Thymus (tissue), 14 donors: ENCODE measurements at places on chromosomes 3 and 15. TPM values are rescaled to one million over a fixed set of nuclear protein-coding genes. Genes with fewer than 3 reads are reported as not detected.
A peak's percentile ranks its signal among the peaks of the same experiment; 100 is the strongest.

LRRK1 gene
- 3.4 TPM for total RNA-seq

WDR93 gene
- total RNA-seq = 0.09 TPM

GRCh38 chr3:194009019-194009418 is 126.9 kb upstream of the HES1 start:
- peaks cover under 1% of the 10 kb centered on the region for H3K4me1 ChIP-seq
- H3K4me3 ChIP-seq = no peak overlapping the region
- H3K27ac ChIP-seq = no peak overlapping the region
- no peaks in the 10 kb centered on the region for H3K36me3 ChIP-seq

- DNase-seq = no peak
- no peaks in the 10 kb centered on the region for H3K27me3 ChIP-seq
- H3K36me3 ChIP-seq = no peaks in the 10 kb centered on the region
- H3K4me1 ChIP-seq = no peaks in the 10 kb centered on the region
- H3K4me3 ChIP-seq = no peak overlapping the region
Measured at GRCh38 chr3:118987477-118987876, 47.2 kb downstream of the IGSF11 start.

ANKRD63 gene
- not detected for total RNA-seq

PLSCR1 gene
- total RNA-seq = 84.7 TPM

DNA sequence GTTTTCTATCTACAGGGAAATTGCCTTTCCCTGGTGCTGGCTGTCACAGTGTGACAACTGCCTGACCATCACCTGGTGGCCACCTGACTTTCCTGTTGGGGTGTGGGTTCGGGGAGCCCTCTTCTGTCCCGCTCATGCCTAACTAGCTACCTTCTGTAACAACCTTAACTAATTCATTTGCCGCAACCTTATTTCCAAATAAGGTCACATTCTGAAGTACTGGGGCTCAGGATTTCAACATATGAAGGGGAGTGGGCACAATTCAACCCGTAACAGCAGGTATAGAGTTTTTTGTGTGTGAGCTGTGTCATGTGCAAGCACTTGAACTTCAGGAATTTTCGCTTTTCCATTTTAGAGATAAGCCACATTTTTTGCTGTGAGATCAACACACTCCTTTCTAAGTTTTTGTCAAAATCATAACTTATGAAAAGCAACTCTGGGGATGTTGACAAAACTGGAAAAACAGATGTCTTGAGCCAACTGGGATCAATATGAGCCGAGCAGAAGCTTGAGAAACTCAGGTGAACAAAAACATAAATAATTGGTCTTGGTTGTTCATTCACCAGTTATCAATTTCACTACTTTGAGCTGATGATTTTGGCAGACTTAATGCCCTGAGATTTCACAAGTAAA is 242.0 kb upstream of the RGMA start:
- no peak overlapping the region for H3K4me3 ChIP-seq
- H3K36me3 ChIP-seq = no peaks in the 10 kb centered on the region
- DNase-seq = no peak
- no peaks in the 10 kb centered on the region for H3K4me1 ChIP-seq
- no peaks in the 10 kb centered on the region for H3K27me3 ChIP-seq
- H3K27ac ChIP-seq = no peak overlapping the region

DNA sequence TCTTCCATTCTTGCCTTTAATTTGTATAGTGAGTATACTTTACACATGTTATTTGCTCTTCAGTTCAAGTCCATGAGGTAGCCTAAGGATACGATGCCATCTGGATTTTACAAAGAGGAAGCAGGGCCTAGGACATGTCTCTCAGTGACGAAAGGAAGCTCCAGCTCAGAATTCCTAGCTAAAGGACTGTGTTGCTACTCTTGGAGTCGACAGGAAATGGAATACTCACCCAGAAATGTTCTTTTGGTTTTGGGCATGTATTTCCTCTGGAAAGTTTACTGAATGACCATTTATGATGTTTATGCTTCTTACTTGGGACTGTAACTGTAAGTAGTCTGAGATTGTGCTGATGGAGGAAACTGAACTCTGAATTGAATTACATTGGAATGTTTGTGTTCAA is 12.5 kb downstream of the OXNAD1 start:
- DNase-seq = no peak
- no peaks in the 10 kb centered on the region for H3K27me3 ChIP-seq
- H3K36me3 ChIP-seq = peaks cover 3% of the 10 kb centered on the region
- H3K27ac ChIP-seq = no peak overlapping the region
- no peak overlapping the region for H3K4me3 ChIP-seq
- no peaks in the 10 kb centered on the region for H3K4me1 ChIP-seq

- no peak for DNase-seq
- H3K4me1 ChIP-seq = no peaks in the 10 kb centered on the region
- H3K27ac ChIP-seq = no peak overlapping the region
Measured at GRCh38 chr3:29937185-29937584, 656.3 kb downstream of the RBMS3 start.

CNTN3 gene
- total RNA-seq = 2.1 TPM

DNA sequence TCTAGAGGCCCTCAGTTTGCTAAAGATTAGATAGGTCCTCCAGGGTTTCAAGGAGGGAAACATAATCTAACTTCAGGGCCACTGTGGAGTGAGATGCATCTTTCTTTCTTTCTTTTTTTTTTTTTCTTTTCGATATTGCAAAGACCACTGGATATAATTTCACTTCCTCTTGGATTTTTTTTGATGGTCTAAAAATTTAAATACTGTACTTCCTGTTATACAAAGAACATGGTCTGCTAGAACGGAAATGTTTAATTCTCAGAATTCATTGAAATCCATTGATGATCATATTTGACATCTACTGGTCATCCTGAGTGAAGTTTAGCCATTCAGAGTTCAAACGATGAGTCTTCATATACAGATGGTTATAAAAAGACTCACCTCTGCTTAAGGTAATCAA is 808.8 kb upstream of the LMCD1 start:
- H3K4me3 ChIP-seq = no peak overlapping the region
- DNase-seq = no peak
- H3K4me1 ChIP-seq = no peaks in the 10 kb centered on the region
- no peaks in the 10 kb centered on the region for H3K36me3 ChIP-seq
- H3K27me3 ChIP-seq = no peaks in the 10 kb centered on the region
- H3K27ac ChIP-seq = no peak overlapping the region

CHRNA5 gene
- 1.9 TPM for total RNA-seq

DNA sequence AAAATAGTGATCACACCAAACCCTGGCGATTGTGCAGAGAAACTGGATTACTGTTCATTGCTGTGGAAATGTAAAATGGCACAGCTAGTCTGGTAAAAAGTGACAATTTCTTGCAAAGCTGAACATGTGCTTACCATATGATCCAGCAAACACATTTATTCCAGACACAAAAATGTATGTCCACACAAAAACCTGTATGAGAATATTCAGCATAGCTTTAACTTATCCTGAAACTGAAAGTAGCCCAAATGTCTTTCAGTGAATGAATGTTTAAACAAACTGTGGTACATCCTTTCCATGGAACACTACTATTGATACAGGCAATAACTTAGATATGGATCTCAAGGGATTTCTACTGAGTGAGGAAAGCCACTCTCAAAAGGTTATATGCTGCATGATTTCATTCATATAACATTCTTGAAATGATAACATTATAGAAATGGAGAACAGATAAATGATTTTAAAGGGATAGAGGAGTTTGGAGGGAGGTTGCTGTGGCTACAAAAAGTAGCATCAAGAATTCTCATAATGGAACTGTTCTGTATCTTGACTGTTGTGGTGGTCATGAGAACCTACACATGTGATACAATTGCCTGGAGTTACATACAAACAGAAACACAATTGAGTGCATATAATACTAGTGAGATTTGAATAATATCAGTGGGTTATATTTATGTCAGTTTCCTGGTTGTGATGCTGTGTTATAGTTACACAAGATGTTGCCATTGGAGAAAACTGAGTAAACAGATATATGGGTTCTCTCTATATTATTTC is 70.7 kb upstream of the DPH6 start:
- no peak for DNase-seq
- H3K36me3 ChIP-seq = no peaks in the 10 kb centered on the region
- no peak overlapping the region for H3K27ac ChIP-seq
- no peaks in the 10 kb centered on the region for H3K4me1 ChIP-seq
- no peak overlapping the region for H3K4me3 ChIP-seq

CA12 gene
- total RNA-seq = 0.09 TPM

DNA sequence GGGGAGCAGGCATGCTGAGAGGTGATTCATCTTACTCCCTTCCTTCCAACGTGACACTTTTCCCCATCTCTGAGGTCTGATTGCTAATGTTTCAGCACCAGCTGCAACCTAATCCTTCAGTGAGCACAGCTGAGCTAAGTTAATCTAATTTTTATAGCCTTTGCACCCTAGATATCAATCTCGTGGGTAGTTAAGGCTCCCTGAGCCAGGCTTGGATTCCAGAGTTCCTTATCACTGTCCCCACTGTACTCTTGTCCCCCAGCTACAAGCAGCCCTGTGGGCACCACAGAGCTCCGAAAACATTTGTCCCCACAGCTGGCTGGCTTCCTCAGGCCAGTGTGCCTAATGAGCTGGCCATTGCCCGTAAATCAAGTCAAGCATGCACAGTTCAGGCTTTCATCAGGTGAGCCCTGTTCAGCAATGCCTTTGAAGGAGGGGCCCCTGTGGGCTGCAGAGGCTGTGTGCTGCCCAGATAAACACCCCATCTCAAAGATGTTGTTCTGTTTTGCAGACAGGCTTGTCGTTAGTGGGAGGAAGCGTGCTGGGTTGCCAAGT is 376.9 kb upstream of the RASGRP1 start:
- no peaks in the 10 kb centered on the region for H3K27me3 ChIP-seq
- DNase-seq = no peak
- no peak overlapping the region for H3K4me3 ChIP-seq
- H3K4me1 ChIP-seq = no peaks in the 10 kb centered on the region
- H3K27ac ChIP-seq = no peak overlapping the region

SAMMSON gene
- total RNA-seq = under 0.01 TPM

DNA sequence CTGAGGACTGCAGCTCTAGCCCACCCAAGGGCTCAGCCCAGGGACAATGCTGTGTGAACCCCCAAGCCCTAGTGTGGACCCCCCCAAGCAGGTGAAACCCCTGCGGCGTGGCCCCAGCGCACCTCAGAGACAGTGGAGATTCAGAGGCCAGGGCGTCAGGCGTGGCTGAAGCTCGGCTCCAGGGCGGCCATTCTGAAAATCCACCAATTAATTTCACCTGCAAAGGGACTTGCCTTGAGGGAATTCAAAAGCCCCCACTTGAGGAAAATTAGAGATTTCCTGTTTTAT is 148.3 kb downstream of the NSMCE3 start:
- DNase-seq = no peak
- no peaks in the 10 kb centered on the region for H3K36me3 ChIP-seq
- H3K27ac ChIP-seq = no peak overlapping the region
- H3K27me3 ChIP-seq = no peaks in the 10 kb centered on the region

TM6SF1 gene
- 2.9 TPM for total RNA-seq

GRCh38 chr3:45659661-45660566 is 29.3 kb upstream of the SACM1L start:
- H3K4me3 ChIP-seq = no peak overlapping the region
- peaks cover 16% of the 10 kb centered on the region for H3K4me1 ChIP-seq
- H3K36me3 ChIP-seq = peaks cover 7% of the 10 kb centered on the region
- H3K27ac ChIP-seq = no peak overlapping the region
- no peak for DNase-seq
- no peaks in the 10 kb centered on the region for H3K27me3 ChIP-seq

A4GNT gene
- total RNA-seq = 0.05 TPM

- peak overlapping the region; percentile 28 for H3K27ac ChIP-seq
- no peak for DNase-seq
- no peaks in the 10 kb centered on the region for H3K36me3 ChIP-seq
- H3K4me1 ChIP-seq = no peaks in the 10 kb centered on the region
- H3K4me3 ChIP-seq = no peak overlapping the region
Measured at GRCh38 chr3:42036483-42036823, 54.7 kb upstream of the TRAK1 start.

GRCh38 chr3:126151562-126152302 is 28.7 kb downstream of the ALDH1L1 start:
- no peak for DNase-seq
- H3K27ac ChIP-seq = no peak overlapping the region
- no peaks in the 10 kb centered on the region for H3K36me3 ChIP-seq
- no peaks in the 10 kb centered on the region for H3K27me3 ChIP-seq

GATA2 gene
- 0.57 TPM for total RNA-seq

DNA sequence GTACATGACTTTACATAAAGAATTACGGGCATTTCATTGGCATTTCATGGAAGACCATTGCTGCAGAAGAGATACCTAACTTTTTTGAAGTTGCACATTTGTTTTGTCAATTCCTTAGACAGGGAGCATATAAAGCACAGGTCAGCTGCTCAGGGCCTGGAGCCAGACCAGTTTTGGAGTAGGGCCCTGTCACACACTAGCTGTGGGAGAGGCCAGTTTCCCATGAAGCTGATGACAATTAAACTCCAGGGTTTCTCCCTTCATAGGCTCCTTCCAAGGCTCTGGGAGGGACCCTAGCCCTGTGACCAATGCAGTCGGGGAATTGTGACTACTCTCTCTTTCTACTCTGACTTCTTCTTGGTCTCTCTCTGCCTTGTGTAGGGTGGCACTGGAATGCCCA is 107.3 kb upstream of the SELENOK start:
- no peak overlapping the region for H3K27ac ChIP-seq
- no peaks in the 10 kb centered on the region for H3K4me1 ChIP-seq
- H3K4me3 ChIP-seq = no peak overlapping the region
- no peaks in the 10 kb centered on the region for H3K36me3 ChIP-seq
- DNase-seq = no peak

DNA sequence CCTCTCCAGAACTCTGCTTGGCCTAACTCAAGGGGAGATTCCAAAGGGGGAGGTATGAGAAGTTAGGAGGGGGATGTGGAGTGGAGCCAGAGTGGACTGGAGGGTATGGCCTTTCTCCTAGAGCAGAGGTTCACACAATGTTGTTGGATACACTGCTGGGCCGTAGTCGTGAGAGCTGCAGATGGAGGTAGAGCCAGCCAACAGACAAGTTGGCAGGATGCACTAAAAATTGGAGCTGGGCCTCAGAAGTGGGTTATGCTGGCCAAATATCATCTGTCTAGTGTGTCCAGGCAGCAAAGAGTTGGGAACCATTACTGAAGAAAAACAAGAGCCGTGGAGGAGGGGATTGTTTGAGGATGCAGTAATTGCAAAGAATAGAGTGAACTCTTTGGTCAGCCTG is 27.7 kb upstream of the LRRFIP2 start:
- no peak overlapping the region for H3K4me3 ChIP-seq
- H3K27ac ChIP-seq = no peak overlapping the region
- no peaks in the 10 kb centered on the region for H3K27me3 ChIP-seq
- H3K4me1 ChIP-seq = no peaks in the 10 kb centered on the region
- no peaks in the 10 kb centered on the region for H3K36me3 ChIP-seq
